Peyer's patch (tissue), 4 donors: ENCODE measurements at places on chromosomes 3 and 15. TPM values are rescaled to one million over a fixed set of nuclear protein-coding genes. Genes with fewer than 3 reads are reported as not detected.

DNA sequence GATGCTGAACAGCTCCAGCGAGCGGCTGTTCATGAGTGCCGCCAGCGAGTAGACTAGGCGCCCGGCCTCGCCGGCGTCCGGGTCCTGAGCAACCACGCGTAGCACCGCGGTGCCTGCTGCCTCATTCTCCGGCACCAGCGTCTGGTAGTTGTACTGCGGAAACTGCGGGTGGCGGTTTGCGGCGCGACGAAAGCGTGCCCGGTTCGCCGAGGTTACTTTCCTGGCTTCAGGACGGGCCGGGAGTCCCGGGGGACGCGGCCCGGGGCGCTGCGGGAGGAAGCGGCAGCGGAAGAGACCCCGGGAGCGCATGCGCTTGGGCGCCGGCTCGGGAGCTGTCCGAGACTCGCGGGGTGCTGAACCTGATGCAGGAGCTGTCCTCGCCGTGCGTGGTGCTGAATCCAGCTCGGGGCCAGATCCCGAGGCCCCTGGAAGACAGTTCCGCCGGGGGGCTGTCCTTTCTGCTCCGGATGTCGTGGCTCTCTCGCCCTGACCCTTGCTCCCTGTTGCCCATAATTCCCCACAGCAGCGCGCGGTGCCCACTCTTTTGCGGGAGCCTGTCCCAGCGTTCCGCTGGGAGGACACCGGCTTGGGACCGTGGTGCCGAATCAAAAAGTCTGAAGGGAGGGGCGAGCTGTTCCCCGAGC is 1.1 kb downstream of the CELSR3 start:
- DNase-seq: peak; percentile 78

DNA sequence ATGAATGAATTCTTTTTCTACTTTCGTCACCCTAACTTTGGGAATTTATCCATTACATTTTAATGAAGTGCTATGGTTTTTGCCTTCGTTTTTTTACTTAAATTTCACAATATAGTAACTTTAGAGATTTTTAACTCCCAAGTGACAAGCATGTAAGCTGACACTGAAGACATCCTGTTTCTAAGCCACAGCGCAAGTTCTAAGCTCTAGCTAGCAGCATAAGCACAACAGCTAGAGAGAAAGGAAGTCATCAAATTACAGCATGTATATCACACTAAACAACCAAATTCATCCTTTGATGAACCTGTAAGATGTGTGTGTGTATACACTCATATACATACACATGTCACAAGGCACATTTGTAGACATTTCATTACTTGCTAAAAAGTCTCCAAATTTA is 119.3 kb downstream of the P3H2 start:
- no peak for DNase-seq

DNA sequence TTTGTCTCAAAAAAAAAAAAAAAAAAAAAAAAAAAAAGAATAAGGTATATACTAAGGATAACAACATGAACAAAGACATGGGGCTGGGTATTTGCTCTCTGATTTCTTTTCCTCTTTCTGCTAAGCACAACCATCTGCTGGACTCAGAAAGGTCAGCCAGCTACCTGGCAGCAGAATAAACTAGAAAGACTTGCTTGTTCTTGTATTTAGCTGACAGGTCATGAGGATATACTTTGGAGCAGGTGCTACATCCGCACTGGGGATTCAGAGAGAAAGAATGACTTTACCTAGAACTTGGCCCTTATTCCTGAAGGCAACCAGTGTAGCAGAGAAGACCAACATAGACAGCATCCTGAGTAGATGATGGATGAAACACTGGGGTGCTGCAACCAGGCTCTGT is 550.5 kb downstream of the NTRK3 start:
- DNase-seq: no peak

The BMF gene
- 98.2 TPM for total RNA-seq

The SPTBN5 gene
- total RNA-seq: 4.1 TPM
